ENCODE measurements at places on chromosomes 1 and 21.

DNA sequence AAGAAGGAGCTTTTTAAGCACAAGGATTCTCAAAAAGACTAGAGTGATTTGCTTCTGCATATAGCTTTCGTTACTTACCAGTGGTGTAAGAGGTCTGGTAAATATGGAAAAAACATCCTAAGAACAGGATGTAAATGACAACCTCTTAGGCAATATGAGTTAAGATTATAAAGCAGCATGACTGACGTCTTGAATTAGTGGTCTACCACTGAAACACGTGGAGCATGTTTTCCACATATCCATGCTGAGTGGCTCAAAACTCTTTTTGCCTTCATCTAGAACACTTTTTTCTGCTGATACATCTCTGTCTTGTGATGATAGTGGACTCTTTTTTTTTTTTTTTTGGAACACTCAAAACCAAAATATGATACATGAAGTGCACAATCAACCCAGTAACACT, 44.6 kb downstream of the RCAN1 start:
- no peak for DNase-seq

GRCh38 chr1:9376886-9377333, 84.2 kb downstream of the SPSB1 start:
- DNase-seq, result no peak

GRCh38 chr1:40372658-40373322, 737 bp upstream of the SMAP2 start:
- DNase-seq, result no peak

GRCh38 chr1:33473900-33474299, 1.5 kb downstream of the ZSCAN20 start:
- no peak for DNase-seq

DNA sequence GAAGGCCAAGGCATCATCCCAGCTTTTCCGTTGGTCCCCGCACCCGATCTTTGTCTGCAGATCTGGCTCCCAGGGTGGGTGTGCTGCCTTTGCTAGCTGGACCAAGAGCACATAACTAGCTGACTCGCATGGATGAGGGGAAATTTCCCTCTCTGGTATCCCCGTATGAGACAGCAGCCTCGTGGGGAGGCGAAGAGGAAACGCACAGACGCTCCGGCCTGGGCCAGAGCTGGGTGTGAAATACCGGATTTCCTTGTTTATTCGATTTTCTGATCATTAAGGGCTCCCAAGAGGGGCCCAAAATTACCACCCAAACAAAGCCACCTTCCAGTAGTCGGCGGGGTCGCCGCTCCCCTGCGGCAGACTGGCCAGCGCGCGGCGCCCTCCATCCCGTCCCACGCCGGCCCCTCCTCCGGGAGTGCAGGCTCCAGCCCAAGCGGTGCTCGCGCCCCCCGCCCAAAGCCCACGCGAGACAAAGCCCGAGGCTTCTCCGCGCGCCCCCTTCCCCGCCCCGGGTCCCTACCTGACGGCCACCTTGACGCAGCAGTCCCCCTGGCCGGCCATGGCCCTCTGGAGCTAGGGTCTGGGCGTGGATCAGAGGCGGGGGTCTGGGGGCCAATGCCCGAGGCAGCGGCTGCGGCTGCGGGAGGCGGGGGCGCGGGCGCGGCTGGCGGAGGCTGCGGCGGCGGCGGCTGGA, 546 bp downstream of the KIF21B start:
- no peak for DNase-seq

DNA sequence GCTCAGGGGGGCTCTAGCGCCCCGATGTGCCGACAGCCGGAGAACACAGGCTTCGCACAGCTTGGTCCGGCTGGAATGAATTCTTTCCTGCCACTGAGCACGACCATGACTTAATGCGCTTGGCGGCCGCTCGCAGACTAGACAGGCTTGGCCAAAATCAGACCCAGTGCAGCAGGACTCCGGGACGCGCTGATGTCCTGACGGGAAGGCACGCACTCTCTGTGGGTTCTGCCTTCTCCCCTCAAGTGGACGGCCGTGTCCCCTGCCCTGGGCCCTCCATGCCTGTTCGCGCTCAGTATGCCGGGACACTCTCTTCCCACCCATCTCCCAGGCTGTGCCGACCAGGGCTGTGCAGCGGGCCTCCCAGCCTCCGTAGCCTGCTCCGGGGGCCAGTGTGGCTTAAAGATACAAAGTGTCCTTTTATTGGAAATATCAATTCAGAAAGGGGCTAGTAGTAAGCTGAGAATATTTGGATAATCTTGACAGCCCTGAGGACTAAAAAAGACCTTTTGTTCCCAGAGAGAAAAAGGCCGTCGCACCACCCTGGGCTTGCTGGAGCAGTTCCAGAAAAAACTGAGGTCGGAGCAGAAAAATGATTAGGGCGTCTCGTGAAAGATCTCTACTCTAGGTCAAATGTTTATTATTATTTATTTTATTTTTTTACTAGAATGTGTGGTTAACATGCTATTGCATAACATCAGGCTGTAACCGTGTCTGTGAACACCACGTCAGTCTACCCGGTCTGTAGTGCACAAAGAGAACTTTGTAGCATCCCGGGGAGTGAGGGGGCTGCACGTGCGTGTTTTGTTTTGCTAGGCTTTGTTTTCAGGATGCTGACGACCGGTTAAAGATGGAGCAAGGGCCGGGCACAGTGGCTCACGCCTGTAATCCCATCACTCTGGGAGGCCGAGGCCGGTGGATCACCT, 88.1 kb upstream of the ARHGEF16 start:
- no peak for DNase-seq

DNA sequence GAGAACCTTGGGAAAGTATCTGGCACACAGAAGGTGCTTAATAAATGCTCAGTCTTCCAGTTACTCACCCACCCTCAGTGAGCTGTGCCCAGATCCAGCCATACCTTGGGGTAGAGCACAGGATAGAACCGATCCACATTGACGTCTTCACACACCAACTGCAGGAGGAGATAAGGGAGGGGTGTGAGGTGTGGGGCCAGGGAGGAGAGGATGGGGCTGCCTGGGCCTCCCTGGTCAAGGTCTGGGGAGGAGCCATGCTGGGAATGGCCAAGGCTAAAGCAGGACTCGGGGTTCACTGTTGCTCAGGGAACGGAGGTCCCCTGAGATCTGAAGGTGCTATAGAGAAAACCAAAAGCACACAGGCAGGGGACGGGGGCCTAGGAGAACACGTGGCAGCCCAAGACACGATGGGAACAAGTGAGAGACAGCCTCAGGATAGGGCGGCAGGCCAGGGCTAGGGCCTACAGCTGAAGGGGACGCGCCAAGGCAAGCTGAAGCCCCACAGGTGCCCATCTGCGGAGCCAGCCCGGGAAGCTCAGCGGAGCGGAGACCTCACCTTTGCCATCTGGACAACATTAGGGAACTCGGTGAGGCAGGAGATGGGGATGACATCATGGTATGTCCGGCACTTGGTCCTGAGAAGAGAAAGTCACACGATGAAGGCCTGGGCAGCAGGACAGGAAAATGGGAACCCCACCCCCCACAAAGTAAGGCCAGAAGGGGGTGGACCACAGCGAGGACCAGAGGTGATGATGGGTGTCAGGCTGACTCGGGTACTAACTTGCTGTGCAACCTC, 55.9 kb downstream of the RAP1GAP start:
- no peak for DNase-seq

GRCh38 chr1:109917768-109918606, 7.3 kb downstream of the CSF1 start:
- DNase-seq, result no peak

GRCh38 chr1:163163163-163163562, 39.6 kb downstream of the RGS5 start:
- DNase-seq, result no peak

DNA sequence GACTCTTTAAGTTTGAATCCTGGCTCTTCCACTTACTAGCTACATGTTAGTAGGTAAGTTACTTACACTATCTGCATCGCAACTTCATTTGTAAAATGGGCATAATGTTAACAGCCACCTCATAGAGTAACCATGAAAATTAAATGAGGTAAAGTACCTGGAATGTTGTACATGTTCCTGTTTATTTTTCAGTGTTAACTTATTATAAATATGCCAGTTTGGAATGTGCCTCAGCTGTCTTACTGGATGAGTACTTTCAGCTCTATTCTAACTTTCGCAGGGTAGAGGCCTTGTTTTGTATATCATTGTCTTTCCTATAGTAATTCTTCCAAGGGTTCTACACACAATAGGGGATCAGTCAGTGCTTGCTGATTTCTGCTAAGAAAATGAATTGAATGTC, 167.4 kb downstream of the DUSP10 start:
- DNase-seq, result no peak

GRCh38 chr1:68516066-68516465, 19.2 kb upstream of the DEPDC1 start:
- DNase-seq, result no peak

DNA sequence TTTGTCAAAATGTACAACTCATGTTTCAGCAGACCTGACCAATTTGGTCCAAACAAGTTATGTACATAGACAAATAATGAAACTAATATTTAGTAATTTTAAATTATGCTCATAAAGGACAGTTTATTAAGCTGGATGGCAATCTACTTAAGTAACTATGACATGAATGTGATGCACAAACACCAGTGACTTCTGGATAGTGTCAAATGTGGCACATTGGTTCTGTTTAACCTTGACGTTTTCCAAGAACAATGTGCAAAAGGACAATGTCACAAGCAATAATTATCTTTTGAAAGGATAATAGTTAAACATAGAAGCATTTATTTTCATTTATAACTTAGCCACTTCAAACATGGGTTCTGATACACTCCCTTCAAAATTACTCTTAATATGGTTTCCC, 80.0 kb downstream of the TRIM33 start:
- no peak for DNase-seq

DNA sequence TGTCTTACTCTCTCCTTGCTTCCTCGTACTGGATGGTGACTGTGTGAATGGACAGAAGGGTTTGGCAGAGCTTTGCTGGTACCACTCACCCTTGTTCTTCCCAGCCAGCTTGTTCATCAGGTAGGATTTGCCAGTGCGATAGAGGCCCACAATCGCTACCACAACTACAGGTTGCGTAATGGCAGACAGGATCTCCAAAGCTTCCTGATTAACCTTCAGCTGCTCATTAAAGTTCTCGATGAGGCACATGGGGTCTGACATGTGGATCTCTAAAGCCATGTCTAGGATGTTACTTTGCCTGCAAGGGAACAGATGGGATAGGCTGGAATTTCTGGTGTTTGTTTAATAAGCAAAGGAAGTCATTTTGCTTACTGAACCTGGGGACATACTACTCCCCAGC, 3.4 kb downstream of the GBP5 start:
- DNase-seq, result no peak

- no peak for DNase-seq
Observed at GRCh38 chr1:77509051-77509492, 173.4 kb downstream of the ZZZ3 start.

DNA sequence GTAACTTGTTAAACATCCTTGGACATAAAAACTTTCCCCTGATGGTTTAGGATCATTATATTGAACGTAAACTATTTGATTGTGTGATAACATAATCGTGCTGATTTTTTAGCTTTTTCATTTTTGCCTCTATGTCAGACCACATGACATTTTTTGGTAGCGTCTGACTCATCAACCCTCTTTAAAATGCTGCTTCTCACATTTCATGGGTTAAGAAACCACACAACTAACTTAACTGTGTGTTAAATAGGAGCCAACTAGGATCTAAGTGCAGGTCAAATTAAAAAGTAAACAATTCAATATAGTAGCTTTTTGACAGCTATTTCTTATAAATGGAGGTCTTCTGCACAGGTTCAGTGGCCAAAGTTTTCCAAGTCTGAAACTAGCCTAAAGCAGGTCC, 9.8 kb downstream of the BTG3 start:
- no peak for DNase-seq

DNA sequence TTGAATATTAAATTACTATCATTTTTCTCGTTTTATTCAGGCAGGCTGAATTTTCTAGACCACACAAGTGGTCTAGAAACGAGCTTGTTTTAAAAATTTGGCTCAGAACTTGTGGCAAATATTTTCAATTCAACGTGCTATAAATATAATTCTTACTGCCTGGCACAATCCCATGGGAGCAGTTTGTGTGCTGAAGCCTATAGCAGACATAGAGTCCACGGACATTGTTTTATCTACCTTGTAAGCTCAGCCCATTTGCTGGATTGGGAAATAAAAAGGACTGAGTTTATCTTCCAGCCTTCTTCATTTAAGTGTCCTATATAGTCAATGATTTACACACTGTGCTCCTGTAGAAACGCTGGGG, 103.4 kb downstream of the ZBTB18 start:
- no peak for DNase-seq

Measured in keratinocyte (primary cell).